Neural crest cell (in vitro differentiated cells): ENCODE measurements at places on chromosomes 4 and X.
A peak's percentile ranks its signal among the peaks of the same experiment; 100 is the strongest.

DNA sequence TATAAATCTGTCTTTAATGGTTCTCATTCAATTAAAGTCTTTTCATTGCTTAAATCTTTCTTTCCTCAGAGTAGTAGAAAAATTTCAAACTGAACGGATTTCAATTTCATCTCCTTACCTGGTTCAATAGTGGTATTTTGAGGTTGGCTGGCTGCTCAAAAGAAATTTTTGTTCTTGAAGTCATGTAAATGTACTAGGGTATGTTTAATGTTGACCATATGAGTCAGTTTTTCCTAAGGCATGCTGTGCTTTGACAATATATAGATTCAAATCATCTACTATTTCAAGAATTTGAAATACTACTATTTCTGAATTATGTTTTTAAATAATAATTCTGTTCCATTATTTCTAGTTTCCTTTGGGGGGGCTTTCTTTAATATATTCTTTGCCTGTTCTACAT, 105.5 kb downstream of the PACRGL start:
- DNase-seq = no peak

GRCh38 chrX:19758539-19758938, 128.9 kb downstream of the SH3KBP1 start:
- DNase-seq = no peak

DNA sequence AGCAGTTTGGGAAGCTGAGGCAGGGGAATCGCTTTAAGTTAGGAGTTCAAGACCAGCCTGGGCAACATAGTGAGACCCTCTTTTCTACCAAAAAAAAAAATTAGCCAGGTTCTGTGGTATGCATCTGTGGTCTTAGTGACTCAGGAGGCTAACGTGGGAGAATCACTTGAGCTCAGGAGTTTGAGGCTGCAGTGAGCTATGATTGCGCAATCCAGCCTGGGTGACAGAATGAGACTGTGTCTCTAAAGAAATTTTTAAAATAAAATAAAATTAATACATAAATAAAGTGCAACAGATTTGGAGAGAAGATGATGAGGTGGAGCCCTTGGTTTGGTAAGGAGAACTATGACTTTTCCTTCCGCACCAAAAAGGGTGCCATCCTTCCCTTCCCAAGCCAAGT, 436.9 kb downstream of the NLGN4X start:
- no peak for DNase-seq

- no peak for DNase-seq
Observed at GRCh38 chr4:10581022-10581421, 103.5 kb downstream of the CLNK start.

DNA sequence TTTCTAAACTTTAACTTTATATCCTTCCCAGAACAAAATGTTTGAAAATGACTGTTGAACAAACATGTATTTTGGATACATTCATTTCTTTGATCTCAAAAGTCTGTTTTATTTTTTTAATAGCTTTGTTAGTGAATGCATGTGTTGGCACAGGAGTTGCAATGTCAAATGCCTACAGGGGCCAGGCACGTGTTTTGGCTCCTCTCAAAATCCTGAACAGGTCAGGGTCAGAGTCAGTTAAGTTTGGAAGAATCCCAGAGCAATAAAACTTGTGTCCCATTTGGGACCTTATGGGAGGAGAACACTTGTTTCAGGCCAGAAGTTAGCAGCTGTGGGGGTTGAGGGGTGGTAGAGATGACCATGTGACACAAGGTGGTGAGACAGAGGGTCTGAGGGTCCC, 29.0 kb upstream of the CCDC110 start:
- no peak for DNase-seq

DNA sequence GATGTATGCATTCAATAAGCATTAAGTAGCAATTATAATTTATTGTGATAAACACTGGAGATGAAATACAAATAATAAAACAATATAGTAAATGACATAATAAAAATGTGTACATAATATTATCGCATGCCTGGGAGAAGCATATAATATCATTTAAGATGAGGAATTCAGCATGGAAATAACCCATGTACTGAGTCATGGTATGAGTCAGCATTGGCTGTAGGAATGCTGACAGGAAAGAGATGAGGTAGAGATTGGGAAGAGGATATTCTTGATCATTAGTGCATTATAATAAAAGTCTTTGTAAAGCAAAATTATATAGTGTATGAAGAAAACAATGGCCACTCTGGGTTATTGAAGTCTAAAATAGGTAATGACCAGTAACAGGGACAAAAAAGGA, 82.8 kb downstream of the MAGEB10 start:
- no peak for DNase-seq

GRCh38 chr4:37561196-37561802, 124.9 kb downstream of the RELL1 start:
- no peak for DNase-seq

DNA sequence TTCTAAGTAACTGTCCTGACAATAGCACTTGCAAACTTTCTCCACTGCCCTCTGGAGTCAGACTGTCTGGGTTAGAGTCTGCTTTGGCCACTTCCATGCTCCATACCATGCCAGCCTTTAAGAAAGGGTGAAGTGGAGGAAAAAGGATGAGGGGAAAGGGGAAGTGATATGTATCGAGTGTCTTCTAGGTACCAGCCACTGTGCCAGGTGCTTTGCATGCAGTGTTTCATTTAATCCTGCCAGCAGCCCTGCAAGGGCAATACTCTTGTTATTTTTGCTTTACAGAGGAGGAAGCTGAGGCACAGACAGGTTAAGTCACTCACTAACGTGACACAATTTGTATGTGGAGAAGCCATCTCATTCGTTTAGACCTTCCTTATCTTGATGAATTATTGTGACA, 55.6 kb downstream of the RTL9 start:
- no peak for DNase-seq

- DNase-seq = no peak
Observed at GRCh38 chr4:138235419-138235952, 6.7 kb downstream of the SLC7A11 start.

DNA sequence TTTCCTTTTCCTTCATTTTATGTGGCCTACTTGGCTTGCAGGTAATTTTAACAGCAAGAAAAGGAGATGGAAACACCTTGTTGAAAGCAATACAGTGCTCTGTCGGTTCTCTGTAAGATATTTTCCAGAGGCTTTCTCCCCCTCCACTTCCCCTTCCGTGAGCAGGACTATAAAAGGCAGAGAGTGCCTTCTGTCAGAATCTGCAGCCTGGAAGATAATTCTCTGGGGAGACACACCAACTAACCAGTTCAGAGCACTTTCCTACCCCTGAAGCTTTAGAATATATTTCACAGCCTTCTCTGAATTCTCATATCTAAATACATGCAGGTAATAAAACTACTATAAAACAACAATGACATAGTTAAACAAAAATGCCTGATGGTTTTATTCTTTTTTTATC, 141.1 kb downstream of the IDS start:
- DNase-seq = no peak

- no peak for DNase-seq
Observed at GRCh38 chr4:153787061-153787560, 1.8 kb downstream of the SFRP2 start.

DNA sequence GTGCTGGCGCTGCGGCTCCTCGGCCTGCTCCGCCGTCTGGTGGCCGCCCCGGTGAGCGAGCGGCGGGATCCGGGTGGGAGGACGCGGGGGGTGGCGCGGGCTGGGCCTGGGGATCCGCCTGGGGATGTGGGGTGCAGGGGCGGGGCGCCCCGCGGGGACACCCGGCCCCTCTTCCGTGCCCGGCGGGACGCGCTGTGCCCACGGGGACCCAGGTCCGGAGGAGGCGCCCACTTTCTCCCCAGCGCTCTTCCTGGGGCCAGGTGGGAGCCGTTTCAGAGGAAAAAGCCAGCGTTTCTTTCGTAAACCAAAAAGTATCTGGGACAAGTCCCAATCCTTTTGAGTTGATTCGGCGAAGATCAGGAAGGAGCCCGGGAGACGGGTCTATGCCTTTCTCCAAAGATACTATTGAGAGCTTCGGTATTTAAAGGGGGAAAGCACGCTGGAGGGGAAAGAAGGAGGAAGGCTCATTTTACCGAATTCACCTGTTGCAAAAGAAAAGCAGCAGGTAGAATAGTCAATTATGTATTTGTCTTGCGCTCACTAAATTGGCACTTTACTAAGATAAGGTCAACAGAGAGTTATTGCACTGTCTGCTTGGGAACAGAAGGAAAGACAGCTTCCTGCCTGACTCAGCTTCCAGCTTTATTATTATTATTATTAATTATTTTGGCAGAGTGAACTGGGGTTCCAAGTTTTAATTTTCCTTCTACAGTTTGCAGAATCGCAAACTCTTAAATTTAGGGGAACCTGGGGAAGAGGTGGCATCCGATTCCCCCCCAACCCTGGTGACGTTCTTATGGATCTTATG, 81.5 kb upstream of the CD99 start:
- DNase-seq = peak; percentile 4

DNA sequence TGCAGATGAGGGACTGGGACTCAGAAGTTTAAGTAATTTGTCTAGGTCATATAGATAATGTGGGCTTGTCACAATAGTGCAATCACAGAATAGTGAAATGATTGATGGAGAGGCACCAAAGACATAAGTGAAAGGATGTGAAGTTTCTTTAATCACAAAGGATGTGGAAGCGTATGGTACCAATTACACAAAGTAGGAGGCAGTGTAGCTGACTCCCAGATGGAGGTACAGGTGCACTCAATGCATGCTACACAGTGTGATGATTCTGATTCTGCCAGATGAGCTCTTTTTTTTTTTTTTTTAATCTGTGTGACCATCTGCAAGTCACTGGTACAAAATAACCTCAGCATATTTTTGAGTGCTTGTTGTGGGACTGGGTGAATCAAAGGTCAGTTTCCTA, 411.3 kb downstream of the SPRY1 start:
- DNase-seq = no peak

- DNase-seq = no peak
Observed at GRCh38 chr4:40150932-40151331, 45.9 kb upstream of the RHOH start.

GRCh38 chr4:35461931-35462659, 782.2 kb downstream of the ARAP2 start:
- no peak for DNase-seq

DNA sequence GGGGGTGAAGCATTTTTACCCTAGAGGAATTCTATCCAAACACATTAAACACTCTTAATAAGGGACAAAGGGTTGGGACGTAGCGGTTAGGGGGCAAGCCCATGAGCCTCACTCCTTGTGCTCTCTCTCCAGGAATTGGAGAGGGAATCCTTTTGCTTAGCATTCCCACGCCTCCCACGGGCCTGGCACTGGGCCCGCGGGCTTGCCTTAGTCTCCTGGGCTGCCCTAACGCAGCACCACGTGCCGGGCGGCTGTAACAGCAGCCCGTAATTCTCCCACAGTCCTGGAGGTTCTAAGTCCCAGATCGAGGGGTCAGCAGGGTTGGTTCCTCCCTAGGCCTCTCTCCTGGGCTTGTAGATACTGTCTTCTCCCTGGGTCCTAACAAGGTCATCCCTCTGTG, 67.5 kb downstream of the TBL1X start:
- no peak for DNase-seq

DNA sequence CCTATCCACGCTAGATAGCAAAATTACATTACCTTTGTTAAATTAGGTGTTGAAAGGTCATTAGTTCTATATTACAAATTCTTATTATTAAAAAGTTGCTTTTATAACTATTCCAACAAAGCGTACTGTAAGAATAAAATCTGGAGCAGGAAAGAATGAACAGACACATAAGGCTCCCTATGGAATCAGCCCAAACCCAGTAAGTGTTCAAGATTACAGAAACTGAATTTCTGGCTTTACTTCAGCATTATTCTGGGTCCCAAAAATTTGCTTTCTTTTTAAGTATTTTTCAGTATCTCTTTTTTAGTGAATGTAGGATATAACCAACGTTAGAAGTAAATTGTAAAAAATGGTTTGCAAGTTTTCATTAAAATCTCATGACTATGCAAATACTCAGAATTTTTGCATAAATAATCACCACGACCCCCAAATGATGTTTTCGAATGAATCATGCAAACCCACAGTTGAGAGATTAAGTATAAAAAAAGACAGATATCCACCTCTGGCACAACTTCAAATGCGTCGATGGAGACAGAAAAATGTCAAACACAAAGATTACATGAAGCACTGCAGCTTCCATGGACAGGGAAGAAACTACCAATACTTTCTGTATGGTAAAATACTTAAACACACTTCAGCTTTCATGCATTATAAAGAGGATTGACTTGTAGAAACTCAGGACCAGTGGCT, 238.5 kb downstream of the RASL11B start:
- no peak for DNase-seq

DNA sequence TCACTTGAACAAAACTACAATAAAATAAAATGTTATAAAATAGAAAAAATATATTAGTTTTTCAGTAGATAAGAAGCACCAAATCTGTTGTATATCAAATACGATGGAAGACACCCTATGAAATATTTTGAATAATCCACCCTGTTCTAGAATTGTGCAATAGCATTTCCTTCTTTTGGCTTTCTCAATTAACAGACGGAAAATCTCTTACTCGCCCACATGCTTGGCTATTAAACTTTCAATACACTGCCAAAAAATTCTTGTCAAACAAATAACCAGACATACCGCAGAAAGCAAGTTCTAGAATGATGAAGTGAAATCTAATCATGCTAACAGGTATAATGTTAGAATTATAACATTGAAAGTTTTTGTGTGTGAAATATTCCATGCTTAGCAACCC, 671.6 kb upstream of the SLIT2 start:
- no peak for DNase-seq

DNA sequence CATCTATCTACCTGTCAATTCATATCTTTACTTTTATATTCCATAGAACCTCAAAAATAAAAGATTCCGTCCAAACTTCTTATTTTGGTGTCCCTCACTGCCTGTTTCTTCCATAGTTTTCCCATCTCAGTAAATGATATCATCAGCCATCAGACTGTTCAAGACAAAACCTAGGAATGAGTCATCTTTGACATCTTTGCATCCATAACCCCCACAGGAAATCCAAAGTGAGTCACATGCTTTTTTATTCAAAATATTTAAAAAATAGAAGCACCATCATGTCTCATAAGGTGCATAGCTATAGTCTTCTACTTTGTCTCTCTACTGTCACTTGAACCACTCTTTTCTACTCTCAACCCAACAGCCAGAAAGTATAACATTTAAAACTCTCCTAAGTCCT, 29.9 kb upstream of the CXXC4 start:
- no peak for DNase-seq

DNA sequence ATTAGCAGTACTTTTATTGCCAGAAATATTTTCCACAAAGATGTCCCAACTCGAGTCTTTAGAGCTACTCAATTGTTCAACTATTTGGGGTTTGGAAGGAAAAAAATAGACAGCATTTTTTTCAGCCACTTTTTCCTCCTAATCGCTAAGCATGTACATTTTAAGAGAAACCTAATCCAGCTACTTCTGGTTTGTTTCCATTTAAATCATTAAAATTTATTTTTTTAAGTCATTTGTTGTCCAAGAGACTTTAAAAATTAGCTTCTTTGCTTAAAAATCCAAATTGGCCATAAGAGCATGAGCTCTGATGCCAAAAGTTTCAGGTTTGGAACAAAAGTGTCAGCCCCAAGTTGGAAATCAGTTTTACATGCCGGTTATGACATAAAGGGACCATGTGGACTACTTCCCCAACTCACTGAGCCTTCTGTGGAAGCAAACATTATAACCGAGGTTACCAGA, 186.3 kb upstream of the INTU start:
- no peak for DNase-seq

- DNase-seq = no peak
Observed at GRCh38 chr4:16875487-16875886, 23.0 kb downstream of the LDB2 start.
